ENCODE measurements at places on chromosomes 3 and 15.
A peak's percentile ranks its signal among the peaks of the same experiment; 100 is the strongest.

GRCh38 chr3:176447369-176447768 lies 749.9 kb downstream of the TBL1XR1 start:
- no peak for DNase-seq

DNA sequence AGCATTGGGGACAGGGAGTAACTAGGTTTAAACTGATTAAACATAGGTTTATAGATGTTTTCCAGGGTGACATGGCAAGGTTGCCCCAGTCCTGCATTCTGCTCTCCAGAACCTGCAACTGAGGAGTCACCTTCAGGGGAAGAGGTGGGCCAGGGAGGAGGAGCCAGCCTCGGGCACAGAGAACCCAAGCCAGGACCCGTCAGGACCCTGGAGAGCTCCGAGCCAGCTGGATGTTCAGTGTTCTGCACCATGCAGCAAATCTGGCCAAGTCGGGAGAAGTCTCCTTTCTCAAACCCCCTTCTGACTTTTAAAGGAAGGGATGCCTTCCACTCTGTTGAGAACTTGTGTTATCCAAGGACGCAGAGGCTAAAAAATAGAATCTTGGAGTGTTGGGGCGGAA lies 62.1 kb upstream of the SLC6A11 start:
- no peak for DNase-seq

DNA sequence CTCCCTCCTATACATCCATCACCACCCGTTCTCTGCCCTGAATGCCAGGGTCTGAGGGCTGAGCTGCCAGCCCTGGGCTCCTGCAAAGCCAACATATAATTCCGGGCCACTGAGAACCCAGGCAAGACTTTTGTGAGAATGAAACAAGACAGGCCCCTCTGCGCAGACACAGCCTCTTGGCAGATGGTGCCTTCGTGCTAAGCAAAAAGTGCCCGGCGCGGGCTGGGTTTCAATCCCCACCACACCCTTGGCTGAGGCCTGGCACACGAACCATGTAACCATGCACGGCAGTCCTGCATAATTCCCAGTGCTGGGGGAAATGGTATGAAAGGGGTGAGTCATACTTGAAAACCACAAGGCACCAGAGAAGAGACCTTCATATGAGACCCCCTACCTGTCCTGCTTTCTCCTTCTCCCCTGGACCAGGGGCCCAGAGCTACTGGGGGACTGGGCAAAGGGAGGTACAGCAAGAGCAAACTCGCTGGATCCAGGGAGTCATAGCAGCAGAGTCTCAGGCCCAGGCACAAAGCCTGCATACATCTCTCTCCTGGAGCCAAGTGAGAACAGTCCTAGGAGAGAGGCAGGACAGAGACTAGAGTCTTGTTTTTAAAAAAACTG lies 26.1 kb upstream of the LOXL1 start:
- DNase-seq: no peak

DNA sequence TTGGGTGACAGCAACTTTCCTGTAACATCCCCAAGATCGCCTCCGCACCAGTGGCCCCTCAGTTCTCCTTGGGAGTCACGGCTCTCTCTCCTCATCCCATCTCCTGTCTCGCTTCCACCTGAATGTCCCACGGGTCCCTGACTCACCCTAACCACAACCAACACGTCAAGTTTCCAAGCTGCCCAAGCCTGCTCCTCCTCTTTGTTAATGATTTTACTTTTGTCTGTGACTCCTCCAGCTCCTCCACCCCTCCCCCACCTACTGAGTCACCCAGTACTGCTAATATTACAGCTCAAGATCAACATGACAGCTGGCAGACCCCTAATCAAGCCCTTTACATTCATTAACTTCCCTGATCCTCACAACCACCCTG lies 39.3 kb downstream of the BDH1 start:
- DNase-seq: no peak

- DNase-seq: no peak
Measured at GRCh38 chr3:89912031-89912430, 804.6 kb downstream of the EPHA3 start.

- DNase-seq: no peak
Measured at GRCh38 chr3:77222701-77223100, 182.8 kb downstream of the ROBO2 start.

GRCh38 chr3:24472358-24472757 lies 22.3 kb downstream of the THRB start:
- no peak for DNase-seq

GRCh38 chr15:68791431-68792283 lies 29.0 kb downstream of the ANP32A start:
- no peak for DNase-seq

DNA sequence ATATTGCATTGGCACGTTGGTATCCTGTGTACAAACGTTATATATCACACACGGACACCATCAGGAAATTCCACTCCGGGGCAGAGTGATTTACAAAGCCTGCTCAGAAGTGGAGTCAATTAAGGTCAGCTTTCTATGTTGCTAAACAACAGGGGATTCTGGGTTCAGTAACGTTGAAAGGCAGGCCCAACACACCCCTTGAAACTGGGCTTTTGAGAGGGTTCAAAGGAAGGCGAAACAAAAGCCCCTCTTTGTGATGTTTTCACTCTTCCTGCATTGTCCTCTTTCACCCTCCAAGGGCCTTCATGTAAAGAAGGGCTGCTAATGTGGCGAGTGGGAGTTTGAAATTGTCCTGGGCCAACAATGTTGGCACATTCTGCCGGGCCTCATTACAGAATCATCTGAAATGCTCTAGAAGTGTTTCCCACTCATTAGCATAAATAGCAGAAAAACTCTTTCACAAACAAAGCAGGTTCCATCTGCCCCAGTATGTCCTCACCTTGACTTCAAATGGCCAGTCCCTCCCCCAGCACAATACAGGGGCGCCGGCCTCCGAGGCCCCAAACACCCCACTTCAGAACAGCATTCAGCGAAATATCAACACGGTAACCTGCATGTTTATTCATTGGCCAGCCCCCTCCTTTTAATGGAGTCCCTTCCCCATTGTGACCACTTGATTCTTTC lies 76.4 kb downstream of the HES1 start:
- DNase-seq: peak; percentile 48
